ENCODE measurements at places on chromosomes 1 and 21.

GRCh38 chr1:51878616-51879336 lies at the start of gene NRDC:
Gene NRDC (minus strand): TSS chr1:51878727. CDS start chr1:51878615, 112 bp downstream.
- peak; percentile 100 for DNase-seq

DNA sequence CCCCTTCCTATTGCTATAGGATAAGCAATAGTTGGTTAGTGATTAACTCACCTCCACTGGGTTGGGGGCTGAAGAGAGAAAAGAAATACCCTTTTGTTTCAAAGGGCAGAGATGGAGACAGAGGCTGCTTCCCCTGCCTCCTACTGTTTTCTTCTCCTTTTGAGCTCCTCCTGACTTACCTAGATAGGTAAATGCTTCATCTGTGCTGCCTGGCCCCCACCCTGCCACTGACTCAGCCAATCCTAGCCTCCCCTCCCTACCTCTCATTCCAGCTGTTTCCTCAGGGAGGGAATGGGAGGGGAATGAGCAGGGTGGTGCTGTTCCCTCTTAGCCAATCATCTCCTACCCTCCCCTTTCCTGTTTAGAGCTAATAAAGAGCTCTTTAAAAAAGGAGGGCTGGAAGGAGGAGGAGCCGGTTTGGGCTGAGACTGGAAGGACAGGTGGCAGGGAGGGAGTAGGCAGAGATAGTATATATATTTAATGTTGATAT lies at the start of gene C1orf116:
Gene C1orf116 (minus strand): TSS at position 229 of the 490 bp plus-strand sequence. CDS start 5,158 bp downstream, outside the sequence.
- peak; percentile 88 for DNase-seq

GRCh38 chr1:25804244-25804963 lies 4.4 kb downstream of the SELENON start:
- no peak for DNase-seq

DNA sequence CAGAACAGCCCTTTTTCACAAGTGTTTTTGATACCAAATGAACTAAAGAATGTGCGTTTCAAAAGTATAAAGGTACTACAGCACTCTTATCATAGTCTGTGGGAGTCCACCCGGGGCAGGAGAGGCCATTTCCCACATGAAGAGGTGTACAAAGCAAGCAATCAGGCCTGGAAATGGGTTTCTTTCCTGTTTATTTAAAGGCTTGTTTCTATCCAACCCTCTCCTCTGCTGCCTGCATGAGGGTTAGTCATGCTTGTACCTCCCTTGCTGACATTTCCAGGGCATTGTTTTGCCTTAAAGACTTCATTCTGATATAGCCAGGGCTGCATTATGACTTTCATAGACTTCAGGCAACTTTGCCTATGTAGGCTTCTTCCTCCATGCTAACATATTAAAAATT lies 11.6 kb downstream of the SELP start:
- DNase-seq = no peak

DNA sequence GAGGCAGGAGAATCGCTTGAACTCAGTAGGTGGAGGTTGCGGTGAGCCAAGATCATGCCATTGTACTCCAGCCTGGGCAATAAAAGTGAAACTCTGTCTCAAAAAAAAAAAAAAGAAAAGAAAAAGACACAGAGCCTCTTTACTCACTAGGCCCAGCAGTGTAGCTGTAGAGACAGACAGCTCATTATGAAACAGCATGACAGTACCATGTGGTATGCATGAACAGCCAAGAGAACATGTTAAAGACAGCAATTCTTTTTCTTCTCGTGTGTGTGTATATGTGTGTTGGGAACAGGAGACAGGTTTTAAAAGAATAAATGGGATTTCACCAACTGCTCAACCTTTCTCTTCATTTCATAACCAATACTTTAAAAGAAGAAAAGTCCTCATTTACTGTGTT lies 118.8 kb downstream of the PIK3R3 start:
- DNase-seq = no peak

GRCh38 chr1:234047123-234047522 lies 142.6 kb downstream of the SLC35F3 start:
- DNase-seq = no peak

- DNase-seq = no peak
Observed at GRCh38 chr1:198128533-198128932, 28.3 kb upstream of the NEK7 start.

- no peak for DNase-seq
Observed at GRCh38 chr1:225868631-225869330, 13.4 kb downstream of the TMEM63A start.

DNA sequence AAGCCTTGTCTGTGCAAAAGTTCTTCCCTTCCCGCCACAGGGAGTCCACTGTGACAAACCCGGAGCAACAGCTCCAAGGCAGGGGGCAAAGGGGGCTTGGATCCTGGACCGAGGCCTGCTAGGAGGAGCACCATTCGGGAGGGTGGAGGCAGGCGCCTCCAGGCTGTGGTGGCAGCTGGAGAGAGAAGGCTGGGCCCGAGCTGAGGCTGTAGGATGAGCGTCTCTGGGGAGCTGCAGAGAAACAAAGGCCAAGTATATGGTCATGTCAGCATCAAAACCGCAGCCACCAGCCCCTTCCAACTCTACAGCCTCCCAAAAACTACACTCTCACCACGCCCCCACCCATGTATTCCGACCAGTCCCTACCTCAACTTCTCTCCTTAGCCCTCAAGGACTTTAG lies 579 bp downstream of the SH3BP5L start:
- DNase-seq = no peak

- no peak for DNase-seq
Observed at GRCh38 chr1:47608296-47608875, 170.5 kb downstream of the FOXD2 start.

- peak; percentile 88 for DNase-seq
Observed at GRCh38 chr1:201309416-201309815, 26.1 kb downstream of the PKP1 start.

GRCh38 chr1:205441716-205442050 lies 14.2 kb downstream of the BLACAT1 start:
- DNase-seq = no peak

- DNase-seq = no peak
Observed at GRCh38 chr1:246791303-246791918, 67.2 kb downstream of the SCCPDH start.

DNA sequence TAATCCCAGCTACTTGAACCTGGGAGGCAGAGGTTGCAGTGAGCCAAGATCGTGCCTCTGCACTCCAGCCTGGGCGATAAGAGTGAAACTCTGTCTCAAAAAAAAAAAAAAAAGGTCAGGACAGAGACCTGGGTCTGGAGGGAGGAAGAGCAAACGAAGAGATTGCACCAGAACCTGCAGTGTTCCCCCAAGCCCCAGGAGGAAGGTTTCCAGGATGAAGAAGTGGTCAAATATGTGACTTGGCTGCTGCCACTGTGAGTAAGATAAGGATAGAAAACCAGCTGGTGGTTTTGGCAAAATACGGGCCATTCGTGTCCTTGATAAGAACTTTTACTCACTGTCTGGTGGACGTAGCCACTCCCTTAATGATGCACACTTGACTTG lies 42.2 kb downstream of the CLDN14 start:
- no peak for DNase-seq

Data from hepatocyte (in vitro differentiated cells).